ENCODE measurements at places on chromosomes 1 and 21.

DNA sequence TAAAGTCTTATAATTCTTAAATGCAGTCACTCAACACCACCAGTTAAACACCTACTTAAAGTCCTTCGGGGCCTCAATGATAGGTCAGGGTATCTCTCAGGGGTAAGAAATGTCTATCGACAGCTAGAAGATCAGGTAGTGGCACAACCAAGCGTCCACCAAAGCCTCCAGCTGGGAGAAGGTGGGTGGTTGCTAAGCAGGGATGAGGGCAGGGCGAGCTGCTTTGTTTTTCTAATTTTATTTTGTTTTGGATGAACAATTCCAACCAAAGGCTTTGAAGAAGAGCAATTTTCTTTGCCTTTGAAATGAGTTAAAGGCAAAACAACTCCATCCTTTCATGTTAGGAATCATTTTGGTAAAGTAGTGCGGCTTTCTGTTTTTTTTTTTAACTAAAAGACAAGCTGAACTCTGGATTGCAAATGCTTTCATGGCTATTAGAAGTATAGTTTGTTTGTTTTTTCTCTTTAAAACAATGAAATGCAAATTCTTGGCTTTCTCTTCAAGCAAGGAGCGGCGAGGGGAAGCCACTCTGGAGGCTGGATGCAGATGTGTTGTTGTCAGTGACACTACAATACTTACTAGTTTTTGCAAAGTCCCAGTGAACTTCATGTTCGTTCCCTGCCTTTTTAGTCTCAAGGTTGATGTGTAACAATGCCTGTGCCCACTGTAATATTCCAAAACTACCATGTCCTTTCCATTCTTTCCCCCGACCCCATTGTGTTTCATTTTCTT is 106.0 kb downstream of the MRPS6 start:
- DNase-seq = no peak

- DNase-seq = no peak
Measured at GRCh38 chr1:17798799-17799382, 43.8 kb downstream of the ACTL8 start.

DNA sequence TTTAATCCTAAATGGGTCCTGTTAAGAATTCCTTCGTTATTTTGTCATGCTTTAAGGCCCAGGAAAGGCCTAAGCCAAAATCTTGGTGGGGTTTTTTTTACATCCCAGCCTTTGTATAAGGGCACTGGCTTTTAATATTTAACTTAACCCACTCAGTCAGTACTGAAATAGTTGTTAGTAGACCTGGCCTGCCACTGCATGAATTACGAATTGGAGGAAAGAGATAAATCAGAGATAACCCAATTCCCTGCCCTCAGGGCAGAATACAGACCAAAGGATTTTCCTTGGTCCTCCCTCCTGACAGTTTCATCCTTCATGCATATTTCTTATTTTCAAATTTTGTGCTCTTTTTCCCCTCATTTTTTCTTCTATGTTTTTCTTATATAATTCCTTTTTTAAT is 193.0 kb downstream of the FASLG start:
- DNase-seq = no peak

GRCh38 chr21:16570856-16571255 is 841.1 kb downstream of the USP25 start:
- no peak for DNase-seq

DNA sequence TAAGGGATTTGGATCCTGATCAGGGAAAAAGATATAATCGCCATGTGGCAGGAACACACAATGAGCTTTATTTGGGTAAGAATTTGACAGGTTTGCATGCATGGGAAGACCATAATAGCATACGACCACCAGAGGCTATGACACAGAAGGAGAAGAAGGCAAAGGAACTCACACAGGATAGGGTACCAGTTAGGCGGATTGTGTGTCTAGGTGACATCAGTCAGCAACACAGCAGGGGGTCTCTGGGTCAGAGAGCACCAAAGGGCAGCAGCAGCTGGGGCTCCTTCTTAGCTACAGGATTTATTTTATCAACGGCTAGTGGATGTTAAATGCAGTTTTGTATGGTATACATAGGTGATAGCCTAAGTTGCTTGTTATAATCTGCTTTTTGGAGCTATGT is 551.3 kb downstream of the KCNT2 start:
- no peak for DNase-seq

- DNase-seq = no peak
Measured at GRCh38 chr1:59154401-59154800, 142.5 kb upstream of the FGGY start.

DNA sequence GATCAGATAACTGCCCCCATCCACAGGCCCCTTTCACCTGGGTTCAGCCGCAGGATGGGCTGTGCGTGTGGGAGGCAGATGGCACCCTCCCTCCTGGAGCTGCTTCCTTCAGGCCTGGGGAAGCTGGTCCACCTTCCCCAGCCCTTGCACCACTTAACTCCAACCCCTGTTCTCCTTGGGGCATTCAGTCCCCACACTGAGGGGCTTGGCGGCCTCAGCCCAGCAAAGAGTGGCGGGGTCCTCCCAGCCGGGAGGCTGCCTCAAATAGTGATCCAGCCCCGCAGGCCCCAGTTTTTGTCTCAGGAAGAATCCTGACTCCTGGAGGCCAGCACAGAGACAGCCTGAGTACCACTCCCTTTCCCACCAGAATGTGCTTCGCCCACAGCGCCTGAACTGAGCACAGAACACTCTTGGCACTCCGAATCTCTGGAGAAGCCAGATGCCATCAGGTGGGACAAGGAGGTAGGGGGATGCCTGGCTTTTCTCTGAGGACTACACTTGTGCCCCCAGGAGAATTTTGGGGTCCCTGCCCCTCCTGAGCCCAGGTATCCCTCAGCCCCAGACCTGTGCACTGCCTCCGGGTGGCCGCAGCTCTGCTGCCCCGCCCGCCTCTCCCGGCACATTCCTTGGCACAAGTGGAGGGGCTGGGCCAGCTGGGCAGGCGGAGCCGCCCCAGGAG is 936 bp downstream of the PAQR6 start:
- no peak for DNase-seq

- DNase-seq = no peak
Measured at GRCh38 chr1:202961220-202961880, 3.2 kb upstream of the ADIPOR1 start.

DNA sequence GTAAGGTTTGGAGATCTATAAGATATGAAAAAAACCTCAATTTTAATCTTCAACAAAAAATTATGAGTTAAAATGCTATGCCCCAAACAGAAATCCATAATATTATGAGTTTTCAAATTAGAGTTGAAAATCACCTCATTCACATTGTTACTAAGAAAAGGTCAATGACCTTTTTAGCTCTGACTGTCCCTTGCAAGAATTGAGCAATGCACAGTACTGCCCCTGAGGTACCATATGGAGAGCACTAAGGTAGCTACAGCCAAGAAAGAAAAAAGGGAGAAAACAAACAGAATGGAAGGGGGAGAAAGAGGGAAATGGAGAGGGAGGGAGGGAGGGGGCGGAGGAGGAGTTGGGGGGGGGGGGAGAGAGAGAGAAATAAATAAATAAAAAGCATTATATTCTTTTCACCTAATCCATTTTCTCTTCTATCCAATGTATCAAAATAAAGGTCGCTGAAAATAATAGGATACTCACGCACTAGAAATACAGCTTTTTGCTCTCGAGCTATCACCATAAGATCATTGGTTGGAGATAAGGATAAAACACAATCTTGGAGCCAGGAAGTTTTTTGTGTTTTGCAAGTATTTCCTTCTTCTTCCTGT is 58.8 kb downstream of the RAB3GAP2 start:
- DNase-seq = no peak

DNA sequence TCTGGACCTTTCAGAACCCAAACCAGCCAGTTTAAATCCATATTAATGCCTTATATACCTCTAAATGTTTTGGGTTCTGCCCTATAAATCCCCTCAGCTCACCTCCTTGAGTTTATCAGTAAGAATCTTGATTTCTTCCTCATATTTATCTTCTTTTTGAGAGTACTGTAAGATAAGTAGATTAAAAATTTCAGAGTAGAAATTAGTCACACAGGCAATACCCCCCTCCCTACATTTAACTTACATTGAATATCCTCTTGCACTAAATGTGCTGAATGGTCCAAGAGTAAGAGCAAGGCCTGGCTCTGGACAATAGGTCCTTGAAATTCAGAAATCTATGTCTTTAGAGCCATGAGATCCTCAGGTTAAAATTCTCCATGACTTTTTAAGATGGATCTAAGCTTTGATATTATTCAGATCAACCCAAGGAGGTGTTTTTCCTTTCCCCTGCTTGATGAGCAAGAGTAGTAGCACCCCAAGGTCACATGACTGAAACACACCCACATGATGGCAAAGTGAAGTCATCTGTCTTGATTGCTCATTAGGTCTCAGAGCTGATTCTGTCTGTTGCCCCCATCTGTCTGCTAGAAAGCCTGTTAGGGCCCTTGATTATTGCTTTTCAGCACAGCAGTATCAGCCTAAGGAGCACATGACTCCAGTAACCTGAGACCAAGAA is 15.8 kb upstream of the NUP210L start:
- no peak for DNase-seq

DNA sequence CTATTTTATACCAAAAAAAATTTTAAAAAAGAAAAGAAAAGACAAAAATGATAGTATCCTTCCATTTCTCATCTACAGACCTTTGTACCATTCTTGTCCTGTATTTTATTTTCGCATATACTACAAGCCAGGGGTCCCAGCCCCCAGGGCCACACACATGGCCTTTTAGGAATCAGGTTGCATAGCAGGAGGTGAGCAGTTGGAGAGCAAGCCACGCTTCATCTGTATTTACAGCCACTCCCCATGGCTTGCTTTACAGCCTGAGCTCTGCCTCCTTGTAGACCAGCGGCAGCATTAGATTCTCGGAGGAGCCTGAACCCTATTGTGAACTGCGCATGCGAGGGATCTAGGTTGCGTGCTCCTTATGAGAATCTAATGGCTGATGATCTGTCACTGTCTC is 39.8 kb downstream of the RASSF5 start:
- DNase-seq = no peak

DNA sequence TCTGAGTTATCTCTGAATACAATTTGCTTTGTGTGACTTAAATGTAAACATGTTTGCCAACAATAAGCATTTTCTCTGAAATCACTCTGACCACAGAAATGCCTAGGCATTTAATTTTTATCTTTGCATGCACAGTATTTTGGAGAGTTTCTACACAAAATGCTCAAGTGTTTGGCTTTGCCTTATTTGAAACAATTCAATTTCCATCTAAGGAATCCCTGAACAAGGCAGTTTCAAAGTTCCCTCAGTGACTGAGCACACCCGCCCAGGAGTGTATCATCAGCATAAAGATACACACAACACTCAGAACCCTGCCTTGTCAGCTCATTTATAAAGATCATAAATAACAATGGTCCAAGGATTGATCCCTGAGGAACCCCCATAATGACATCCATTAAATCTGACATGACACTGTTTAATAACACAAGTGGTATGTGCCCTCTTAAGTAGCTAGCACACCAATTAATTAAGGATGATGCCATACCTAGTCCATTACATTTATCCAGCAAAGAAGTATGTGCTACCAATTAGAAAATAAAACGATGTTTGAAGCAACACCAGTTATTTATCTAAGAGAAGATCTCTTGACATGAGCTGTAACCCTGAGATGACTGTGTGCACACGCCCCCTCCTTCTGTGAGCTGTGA is 585.8 kb downstream of the ADGRL2 start:
- no peak for DNase-seq

GRCh38 chr1:156480411-156481192 is 20.0 kb downstream of the MEF2D start:
- peak; percentile 55 for DNase-seq

GRCh38 chr1:164780863-164781262 is 221.9 kb downstream of the PBX1 start:
- no peak for DNase-seq

DNA sequence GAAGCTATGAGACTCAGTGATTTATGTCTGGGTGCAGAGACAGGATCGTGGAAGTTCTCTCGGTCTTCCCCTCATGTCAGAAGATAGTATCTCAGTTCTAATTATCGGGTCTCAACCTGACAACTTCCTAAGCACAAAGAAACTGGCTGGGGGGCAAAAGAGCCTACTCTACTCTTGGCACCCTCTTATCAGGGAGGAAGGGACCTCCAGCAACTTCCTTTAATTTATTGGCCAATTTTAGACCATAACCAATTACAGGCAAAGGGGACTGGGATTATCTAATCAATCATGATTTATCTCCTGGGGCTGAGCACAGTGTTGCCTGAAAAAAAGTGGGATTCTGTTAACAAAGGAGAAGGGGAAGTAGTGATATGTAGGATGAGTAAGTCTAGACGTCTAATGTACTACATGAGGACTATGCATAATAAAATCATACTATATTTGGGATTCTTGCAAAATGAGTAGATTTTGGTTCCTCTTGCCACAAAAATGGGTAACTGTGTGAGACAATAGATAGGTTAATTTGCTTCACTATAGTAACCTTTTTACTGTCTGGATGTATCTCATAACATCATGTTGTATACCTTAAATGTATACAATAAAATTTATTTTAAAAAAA is 98.8 kb downstream of the ZFYVE9 start:
- no peak for DNase-seq

Data from stimulated activated CD8-positive, alpha-beta memory T cell treated with anti-CD3 and anti-CD28 coated beads, Interleukin-2, amount 100 ng/mL, for 1 hour (primary cell).